NCI-H1105 (cell line): ENCODE measurements at places on chromosomes 6 and 20.

- DNase-seq: no peak
These were observed 205.6 kb downstream of the ZDHHC14 start for GRCh38 chr6:157586476-157587126.

- no peak for DNase-seq
These were observed 223.2 kb upstream of the TSHZ2 start for GRCh38 chr20:52748990-52749389.

GRCh38 chr20:5654557-5654956 lies 95.6 kb upstream of the SHLD1 start:
- DNase-seq: no peak

GRCh38 chr6:73340048-73340447 lies 14.0 kb downstream of the DPPA5 start:
- DNase-seq: no peak

- DNase-seq: no peak
These were observed 2.4 kb downstream of the C6orf47 start for GRCh38 chr6:31658158-31658688.

DNA sequence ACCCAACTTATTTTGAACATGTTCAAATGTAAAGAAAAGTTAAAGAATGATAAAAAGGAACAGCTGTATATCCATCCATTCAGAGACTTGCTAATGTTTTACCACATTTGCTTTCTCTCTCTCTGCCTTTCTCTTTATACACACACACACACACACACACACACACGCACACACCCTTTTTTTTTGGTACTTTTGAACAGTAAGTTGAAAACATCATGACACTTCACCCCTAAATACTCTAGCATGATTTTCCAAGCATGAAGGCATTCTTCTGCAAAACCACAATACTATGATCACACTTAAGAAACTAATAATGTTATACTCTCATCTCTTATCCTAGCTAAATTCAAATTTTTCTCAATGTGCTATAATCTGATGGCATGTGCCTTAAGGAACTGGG lies 192.3 kb downstream of the UTRN start:
- no peak for DNase-seq

DNA sequence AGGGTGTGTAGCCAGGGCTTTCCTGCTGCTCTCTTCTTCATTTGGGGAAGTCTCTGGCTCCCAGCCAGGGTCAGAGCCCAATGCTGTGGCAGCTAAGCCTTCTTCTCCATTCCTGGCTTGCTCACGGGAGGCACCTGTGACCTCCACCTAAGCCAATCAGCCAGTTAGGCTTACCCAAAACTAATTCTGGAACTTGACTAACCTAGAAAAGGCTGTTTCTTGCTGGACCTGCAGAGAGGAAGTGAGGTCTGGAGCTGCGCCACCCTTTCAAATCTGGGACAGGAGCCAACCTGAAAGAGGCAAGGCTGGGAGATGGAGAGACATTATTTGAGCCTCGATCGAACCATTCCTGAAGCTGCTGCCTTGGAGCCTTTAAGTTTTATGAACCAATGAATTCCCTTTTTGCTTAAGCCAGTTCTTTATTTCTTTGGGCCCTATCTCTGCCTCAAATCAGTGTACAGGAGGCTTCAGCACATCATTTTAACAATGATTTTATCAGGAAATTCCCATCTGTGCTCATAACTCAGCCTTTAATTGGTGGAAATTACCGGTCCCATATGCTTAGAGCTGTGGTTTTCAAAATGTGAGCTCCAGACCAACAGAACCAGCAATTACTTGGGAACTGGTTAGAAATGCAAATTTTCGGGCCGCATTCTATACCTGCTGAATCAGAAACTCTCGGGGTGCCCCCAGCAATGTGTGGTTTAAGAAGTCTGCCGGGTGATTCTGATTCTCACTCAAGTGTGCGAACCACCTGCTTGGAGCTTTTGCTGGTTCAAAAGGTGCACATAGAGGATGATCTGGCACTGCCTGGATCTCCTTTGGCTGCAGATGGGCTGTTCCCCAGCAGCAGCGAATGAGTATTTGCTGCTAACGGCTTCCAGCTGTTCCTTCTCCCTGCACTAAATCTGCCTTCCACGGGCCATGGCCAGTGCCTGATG lies 97.4 kb upstream of the RNF24 start:
- no peak for DNase-seq

DNA sequence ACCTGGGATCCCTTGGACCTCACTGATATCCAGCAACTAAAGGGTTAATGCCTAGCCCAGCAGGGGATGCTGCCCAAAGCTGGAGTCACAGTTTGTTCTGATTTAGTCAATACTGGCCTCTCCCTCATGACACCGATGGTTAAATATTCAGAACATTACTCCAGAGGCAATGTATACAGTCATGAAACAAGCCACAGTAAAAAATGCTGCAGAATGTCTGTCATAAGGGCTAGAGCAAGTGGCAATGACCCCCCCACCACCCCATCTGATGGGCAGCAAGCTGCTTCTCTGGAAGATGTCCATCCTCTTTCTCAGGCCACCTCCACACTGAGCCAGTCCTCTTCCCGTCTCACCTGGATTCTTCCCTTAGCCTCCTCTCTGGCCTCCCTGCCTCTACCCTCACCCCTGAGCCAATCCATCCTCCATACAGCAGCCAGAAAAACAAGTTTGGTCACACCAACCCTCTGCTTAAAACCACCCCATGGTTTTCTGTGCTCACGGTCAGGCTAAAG lies 99.0 kb upstream of the KCNG1 start:
- DNase-seq: no peak

DNA sequence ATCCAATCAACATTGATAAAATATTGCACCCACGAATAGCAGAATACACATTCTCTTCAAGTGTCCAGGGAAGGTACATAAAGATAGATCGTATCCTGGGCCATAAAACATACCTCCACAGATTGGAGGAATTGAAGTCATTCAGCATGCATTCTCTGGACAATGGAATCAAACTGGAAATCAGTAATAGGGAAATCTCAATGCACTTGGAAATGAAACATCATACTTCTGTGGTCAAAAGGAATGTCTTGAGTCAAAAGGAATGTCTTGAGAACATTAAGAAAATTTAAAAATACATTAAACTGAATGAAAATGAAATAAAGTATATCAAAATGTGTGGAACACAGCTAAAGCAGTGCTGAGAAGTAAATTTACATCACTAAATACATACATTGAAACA lies 138.8 kb downstream of the TFAP2A start:
- no peak for DNase-seq

- no peak for DNase-seq
These were observed 551.6 kb upstream of the CITED2 start for GRCh38 chr6:139925894-139926641.

DNA sequence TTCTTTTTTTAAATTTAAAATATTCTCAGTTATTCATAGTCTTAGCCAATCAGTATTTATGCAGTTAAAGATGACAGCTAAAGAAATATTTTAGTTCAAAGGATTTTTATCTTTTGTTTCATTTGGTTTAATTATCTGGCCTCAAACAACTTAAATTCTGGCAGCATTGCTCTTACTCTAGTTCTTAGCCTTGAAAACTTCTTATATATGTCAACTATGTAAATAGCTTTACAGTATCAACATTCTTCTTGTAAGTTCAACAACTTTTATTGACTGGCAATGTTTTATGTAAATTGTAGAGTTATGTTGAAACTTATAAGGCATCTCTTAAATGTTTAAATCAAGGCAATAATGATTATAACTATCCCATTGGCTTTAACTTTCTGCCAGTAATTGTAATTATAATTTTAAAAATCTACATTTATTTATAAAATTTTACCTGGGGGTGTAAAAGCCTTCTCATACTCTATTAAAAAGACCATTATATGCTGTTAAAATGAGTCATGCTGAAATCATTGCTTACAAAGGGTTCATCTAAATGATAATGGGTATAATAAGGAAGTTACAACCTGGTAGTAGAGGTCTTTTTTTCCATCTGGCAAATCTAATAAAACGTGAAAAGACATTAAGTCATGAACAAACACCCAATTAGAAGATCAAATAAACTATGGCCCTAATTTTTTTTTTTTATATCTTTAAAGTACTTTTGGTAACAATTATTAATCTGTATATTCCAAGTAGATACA lies 45.8 kb upstream of the FAM184A start:
- no peak for DNase-seq
